ENCODE measurements at places on chromosomes 1 and 21.

DNA sequence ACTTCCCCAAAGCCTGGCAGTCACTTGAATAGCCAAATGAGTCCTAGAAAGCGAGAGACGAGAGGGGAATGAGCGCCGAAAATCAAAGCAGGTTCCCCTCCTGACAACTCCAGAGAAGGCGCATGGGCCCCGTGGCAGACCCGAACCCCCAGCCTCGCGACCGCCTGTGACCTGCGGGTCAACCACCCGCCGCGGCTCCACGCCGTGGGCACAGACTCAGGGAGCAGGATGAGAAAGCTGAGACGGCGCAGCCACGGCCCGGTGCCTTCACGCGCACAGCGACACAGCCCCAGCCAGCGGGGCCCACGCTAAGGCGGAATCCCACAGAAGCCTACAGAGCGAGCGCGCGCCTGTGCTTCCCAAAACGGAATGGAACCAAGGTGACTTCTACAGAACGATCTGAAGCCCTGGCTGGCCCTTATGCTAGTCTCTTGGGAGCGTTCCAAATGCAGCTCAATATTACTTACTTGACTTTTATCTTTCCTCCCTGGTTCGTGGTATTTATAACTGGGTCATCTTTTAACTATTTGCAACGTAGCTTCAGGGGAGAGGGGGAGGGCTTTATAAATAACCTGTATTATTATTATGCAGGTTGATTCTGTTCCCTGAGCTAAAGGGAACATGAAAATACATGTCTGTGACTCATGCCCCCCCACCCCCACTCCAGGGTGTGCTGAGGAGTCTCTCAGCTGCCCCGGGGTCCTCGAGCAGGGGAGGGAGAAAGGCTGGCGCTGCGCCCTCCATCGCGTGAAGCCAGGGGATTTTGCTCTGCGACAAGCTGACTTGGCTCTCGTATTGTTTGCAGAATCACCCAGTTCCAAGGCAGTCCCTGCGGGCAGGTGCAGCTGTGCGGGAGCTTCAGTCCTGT, 1.7 kb downstream of the TSPEAR start:
- no peak for DNase-seq

GRCh38 chr1:243452092-243452491, 196.3 kb downstream of the SDCCAG8 start:
- DNase-seq = no peak

DNA sequence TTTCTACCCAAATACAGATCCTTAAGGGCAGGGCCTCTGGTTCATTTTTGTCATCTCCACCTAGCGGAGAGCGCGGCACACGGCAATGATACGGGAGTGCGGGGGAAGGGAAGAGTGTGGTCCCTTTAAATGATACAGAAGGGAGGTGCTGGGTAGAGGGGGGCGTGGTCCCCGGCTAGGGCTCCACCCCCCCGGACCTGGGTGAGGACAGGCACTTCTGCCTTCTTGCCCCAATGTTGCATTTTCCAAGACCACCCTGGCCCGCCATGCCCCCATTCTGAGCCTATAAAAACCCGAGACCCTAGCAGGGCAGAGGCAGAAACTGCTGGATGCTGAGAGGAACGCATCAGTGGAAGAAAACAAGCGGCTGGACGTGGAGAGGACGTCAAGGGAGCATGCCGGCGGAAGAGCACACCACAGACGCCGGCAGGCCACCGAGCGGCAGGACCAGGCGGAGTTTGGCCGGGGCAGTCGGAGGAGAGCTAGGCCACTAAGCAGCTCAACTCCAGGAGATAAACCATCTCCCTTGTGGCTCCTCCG, 30.0 kb downstream of the LRRC3 start:
- DNase-seq = no peak

DNA sequence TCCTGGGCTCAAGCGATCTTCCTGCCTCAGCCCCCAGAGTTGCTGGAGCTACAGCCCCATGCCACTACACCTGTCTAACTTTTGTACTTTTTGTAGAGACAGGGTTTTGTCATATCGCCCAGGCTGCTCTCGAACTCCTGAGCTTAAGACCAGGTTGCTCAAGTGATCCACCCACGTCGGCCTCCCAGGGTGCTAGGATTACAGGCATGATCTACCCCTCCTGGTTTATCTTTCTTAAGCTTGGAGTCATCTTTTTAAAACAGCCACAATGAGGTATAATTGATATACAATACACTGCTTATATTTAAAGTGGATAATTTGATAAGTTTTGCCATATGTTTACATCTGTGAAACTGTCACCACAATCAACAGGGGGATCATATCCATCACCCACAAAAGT, 25.4 kb upstream of the WDR26 start:
- DNase-seq = no peak

- no peak for DNase-seq
These were observed at the start of gene RSPO1 for GRCh38 chr1:37634244-37634991. Gene RSPO1 (minus strand): TSS chr1:37634892. CDS start chr1:37629661, 5,231 bp downstream.

- DNase-seq = no peak
These were observed 127.8 kb downstream of the NTMT2 start for GRCh38 chr1:170273291-170274130.

DNA sequence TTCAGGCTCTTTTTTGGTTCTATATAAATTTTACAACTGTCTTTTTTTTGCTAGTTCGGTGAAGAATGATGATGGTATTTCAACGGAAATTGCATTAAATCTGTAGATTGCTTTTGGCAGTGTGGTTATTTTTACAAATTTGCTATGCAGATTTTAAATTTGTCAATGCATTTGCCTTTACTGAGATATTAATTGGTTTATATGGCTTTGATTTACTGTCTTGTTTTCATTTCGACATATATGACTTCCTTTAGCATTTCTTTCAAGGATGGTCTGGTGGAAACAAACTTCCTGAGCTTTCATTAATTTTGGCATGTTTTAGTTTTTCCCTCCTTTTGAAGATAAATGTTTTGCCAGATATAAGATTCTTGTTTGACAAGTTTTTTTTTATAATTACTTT, 1522.5 kb upstream of the PRMT6 start:
- no peak for DNase-seq

GRCh38 chr21:45576838-45577737, 34.8 kb upstream of the SLC19A1 start:
- DNase-seq = no peak

DNA sequence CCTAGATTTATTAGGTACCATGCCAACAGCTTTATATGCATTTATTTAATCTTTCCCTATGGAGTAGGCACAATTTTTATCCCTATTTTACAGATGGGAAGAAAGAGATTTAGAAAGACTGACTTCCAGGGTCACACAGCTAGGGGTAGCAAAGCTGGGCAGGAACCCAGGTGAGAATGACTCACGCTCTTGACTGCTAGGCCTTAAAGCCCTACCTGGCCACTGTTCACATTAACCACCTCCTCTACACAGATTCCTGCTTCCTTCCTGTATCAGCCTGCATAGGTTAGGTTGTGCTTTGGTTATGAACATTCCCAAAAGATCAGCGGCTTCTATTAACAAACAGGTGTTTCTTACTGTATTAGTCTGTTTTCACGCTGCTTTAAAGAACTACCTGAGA, 53.2 kb downstream of the DNAJC6 start:
- no peak for DNase-seq

DNA sequence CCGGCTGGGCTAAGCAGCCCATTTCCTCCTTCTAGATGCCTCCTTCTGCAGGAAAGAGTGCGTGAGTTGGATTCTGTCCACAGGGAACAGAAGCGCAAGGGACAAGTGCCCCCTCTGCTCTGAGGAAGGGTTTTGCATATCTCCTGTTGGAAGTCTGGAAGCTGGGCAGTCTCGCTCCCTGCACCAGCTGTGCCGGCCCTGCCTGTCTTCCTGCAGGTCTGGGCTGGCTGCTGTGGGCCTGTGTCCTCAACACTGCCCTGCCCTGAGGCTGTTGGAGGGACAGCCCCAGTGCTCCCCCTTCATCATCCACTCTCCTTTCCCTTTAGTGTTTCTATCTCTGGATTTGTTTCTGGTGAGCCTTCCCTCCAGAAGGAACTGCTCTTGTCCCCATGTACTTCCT, 21.8 kb downstream of the ADARB1 start:
- DNase-seq = no peak

DNA sequence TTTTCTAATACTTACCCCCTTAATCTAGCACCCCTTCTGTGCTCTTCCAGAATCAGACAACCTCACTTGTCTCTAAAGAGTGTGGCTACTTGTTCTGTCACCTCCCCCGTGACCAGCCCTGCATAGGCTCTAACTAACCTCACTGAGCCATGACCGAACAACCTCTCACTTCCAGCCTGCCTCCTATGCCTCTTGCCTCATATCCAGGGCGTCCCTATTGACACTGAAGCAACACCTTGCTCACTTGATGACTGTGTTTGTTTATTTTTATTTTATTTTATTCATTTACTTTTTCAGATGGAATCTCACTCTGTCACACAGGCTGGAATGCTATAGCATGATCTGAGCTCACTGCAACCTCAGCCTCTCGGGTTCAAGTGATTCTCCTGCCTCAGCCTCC, 235.1 kb upstream of the B3GALT2 start:
- DNase-seq = no peak

DNA sequence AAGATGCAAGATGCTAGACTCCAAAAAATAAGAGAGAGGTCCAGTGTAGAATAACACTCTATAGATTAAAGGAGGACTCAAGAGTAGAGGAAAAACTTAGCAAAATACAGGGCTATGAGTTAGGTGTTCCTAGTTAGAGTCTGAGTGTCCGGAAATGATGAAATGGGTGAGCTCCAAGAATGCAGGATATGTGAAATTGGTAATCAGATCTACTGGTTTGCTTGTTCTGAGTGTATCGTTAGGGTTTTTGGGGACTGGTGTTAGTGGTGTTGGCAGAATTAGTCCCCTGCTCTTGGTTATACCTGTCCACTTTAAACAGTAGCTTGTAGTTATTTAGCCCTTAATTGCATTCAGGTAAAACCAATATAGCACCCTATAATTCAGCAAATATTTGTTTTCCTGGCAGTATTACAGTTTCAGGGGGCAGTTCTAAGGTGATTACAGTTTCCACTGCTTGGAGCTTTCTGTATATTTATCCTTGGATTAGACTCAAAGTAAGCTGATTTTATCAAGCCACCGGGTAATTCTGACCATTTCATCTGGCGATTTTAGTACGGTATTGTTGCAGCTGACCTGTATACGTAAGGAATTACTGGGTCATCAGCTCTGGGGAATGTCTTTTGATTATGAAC, 332.7 kb downstream of the CHRM3 start:
- DNase-seq = peak; percentile 34

GRCh38 chr1:78229344-78229743, 183.6 kb downstream of the GIPC2 start:
- no peak for DNase-seq

DNA sequence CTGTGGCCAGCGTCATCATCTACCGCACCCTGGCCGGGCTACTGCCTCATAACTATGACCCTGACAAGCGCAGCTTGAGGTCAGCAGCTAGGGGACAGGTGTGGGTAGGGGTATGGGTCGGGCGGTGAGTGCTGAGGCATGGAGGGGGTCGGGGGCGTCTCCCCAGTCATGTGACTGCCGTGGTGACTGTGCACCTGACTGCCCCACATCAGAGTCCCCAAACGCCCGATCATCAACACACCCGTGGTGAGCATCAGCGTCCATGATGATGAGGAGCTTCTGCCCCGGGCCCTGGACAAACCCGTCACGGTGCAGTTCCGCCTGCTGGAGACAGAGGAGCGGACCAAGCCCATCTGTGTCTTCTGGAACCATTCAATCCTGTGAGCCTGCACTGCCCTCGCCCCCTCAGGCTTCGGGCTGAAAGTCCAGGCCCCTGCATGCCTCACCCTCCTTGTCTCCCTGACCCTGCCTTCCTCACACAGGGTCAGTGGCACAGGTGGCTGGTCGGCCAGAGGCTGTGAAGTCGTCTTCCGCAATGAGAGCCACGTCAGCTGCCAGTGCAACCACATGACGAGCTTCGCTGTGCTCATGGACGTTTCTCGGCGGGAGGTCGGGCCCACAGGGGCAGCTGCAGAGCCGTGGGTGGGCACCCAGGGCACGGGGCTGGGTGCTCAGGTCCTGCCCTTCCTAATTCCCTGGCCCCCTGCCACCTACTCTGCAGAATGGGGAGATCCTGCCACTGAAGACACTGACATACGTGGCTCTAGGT, 13.5 kb downstream of the PSRC1 start:
- DNase-seq = no peak

- no peak for DNase-seq
These were observed 23.1 kb upstream of the B3GALNT2 start for GRCh38 chr1:235527196-235527814.

DNA sequence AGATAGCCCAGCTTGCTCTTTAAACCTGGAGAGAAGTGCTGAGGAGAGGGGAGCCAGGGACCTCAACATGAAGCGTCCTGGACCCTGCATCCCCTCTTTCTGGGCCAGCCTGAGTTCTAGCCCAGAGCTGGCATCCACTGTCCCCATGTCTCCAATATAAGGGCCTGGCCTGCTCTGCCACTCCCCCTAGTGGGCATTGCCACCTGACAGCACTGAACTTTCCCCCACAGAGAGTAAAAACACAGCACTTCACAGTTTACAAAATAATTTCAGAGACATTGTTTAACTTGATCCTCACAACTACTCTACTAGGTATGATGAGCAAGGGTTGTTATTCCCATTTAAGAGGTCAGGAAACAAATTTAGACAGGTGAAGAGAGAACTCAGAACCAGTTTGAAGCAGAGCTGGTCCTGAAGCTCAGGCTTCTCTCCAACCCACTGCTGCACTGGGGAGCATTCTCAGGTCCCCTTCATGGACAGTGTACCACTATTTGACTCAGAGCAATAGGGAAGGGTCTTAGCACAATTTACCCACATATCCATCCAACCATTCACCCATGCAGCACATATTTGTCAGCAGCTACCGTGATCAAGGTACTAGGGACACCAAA, 151.2 kb downstream of the DMRTA2 start:
- peak; percentile 17 for DNase-seq

DNA sequence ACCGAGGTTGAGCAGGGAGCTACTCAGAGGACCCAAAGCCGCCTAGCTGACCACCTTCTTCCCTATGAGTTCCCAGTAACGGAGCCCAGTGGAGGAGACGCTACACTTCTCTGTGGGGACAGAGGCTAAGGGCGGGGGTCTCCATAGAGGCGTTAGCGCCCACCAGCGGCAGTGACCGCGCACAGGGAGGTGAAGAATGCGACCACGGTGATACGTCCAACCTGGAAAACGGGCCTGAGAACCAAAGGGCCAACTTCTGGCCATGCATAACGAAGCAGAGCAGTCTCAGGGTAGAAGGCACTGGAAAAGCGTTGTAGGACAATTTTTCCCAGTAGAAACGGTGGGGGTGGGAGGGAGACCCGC, 400 bp upstream of the COG2 start:
- DNase-seq = no peak

DNA sequence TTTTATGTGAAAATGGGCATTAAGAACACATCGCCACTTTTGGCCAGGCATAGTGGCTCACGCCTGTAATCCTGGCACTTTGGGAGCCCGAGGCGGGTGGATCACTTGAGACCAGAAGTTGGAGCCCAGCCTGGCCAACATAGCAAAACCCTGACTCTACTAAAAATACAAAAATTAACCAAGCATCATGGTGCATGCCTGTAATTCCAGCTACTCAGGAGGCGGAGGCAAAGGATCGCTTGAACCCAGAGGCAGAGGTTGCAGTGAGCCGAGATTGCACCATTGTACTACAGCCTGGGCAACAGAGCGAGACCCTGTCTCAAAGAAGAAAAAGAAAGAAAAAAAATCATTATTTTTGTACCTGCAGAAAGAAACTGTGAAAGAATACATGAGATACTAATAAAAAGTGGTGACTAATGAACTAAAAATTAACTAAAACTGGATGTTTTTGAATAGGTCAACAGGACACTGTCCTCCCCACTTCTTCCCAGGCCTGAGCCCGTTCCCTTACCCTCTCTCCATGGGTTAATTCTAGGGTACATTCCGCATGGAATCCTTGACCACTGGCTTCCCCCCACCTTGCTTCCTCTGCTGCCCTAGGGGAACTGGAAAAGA, 8.3 kb upstream of the TINAGL1 start:
- no peak for DNase-seq

Measured in activated CD4-positive, alpha-beta memory T cell treated with anti-CD3 and anti-CD28 coated beads, Interleukin-2, amount 10 ng/mL, durations not matched to agents 7 days and 5 days (primary cell).